ENCODE measurements at places on chromosomes 1 and 21.

GRCh38 chr1:157176591-157177121 is 38.5 kb upstream of the ETV3 start:
- no peak for DNase-seq

GRCh38 chr1:222416001-222416791 is 131.7 kb downstream of the HHIPL2 start:
- peak; percentile 11 for DNase-seq

DNA sequence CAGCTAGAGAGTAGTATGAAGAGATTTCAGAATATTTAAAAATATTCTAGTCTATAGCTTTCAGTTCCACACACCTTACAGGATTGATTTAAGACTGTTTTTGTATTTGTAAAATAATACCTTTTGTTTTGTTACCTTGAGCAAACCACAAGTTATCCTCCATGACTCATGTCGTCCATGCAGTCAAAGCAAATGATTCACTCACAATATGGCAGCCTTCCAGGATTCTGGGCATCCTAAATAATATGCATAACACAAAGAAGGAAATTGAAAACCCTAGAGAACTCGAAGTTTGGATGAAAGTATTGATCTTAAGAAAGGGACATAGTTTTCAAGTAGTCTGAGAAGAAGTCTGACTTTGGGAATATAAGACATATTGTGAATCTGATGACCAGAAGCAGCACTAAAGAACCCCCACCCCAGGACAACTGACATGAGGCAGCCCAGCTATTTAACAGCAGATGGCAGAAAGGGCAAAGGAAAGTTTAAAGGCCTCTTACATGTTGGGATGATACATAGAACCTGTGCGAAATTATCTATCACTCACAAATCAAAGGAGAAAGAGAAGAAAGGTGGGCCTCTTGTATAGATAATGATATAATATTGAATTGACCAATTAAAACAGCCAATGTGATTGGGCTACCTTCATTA is 857.9 kb downstream of the BRINP3 start:
- no peak for DNase-seq

DNA sequence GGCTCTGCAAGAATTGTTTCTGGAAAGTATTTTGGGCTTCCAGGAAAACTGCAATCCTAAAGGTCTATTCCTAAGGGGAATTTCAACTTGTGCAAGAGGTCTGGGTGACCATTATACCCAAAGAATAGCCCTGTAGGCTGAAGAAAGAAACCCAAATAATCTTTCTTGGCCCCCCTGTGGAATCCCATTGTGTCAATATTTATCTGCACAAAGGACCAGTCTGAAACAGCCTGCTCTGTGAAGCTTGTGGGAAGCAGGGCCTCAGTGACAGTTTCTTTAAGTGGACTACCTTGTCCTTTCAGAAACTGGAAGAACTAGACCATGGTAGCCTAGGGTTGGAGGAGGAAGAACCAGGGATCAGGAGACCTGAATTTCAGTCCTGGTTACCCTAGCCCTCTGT is 58.4 kb upstream of the HSD17B7 start:
- no peak for DNase-seq

DNA sequence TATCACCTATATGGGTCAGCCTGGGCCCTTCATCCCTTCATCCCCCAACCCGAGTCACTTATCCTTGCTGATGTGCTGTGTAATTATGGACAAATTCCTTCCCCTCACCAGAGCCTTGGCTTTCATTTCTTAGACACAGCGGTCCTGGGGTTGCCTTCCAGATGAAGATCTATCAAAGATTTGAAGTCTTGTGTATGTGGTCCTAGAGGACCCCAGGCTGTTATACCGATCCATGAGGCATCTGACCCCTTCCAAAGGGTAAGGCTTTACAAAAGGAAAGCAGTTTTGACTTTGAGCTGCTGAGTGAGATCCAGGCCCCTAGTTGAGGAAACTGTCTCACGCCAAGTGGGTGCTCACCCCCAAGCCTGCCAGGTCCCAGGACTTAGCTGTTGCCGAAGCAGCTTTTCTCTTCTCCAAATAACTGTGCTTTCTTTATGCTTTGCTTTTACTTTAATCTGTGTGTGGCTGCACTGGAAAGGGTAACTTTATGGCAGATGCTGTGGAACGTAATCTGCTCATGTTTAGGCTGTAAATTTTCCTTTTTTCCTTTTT is 37.6 kb downstream of the MAN1C1 start:
- no peak for DNase-seq

DNA sequence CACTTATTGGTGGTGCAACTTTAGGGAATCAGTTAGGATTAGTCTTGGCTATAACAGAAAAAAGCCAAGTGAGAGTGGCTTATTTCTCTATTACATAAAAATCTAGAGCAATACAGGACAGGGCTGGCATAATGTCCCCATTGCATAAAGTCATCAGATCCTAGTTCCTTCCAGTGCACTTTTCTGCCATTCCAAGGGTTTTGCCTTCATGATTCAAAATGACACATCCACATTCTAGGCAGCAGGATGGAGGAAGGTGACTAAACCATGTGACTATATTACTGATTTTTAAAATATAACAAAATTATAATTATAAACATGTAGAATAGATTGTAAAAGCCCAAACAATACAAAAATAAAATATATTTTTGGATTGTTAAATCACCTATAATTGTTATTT is 18.8 kb downstream of the JUN start:
- no peak for DNase-seq

DNA sequence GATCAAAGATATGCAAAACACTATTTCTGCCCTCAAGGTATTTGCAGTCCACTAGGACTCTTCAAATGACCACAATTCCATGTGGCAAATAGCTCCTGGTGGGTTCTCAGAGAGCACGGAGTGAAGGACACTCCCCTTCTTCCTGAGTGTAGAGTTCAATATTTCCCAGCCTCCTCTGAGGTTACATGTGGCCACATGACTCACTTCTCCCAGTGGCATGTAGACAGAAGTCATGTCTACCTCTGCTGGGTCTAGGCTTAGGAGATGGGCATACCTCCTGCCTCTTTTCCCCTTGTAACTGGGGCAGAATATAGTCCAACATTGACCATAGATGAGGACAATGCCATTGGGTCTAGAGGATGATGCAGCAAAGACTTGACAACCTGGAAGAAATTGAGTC is 191.4 kb downstream of the MIS18A start:
- DNase-seq = no peak

DNA sequence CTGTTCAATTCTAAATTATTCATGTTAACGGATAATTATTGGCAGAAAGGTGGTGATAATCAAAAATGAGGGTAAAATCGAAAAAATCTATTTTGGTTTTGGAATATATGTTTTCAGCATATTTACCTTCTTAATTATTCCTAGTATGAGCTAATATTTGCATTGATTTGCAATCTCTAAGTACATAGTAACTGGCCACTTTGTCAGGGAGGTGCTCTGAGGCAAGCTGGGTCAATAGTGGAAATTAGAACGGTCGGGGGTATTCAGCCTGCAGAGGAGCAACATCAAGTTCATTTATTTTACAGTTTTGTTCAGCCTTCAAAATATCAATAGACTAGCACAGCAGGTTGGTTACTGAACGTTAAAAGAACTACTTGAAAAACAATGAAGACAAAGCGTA is 1.8 kb downstream of the OTUD7B start:
- DNase-seq = no peak

DNA sequence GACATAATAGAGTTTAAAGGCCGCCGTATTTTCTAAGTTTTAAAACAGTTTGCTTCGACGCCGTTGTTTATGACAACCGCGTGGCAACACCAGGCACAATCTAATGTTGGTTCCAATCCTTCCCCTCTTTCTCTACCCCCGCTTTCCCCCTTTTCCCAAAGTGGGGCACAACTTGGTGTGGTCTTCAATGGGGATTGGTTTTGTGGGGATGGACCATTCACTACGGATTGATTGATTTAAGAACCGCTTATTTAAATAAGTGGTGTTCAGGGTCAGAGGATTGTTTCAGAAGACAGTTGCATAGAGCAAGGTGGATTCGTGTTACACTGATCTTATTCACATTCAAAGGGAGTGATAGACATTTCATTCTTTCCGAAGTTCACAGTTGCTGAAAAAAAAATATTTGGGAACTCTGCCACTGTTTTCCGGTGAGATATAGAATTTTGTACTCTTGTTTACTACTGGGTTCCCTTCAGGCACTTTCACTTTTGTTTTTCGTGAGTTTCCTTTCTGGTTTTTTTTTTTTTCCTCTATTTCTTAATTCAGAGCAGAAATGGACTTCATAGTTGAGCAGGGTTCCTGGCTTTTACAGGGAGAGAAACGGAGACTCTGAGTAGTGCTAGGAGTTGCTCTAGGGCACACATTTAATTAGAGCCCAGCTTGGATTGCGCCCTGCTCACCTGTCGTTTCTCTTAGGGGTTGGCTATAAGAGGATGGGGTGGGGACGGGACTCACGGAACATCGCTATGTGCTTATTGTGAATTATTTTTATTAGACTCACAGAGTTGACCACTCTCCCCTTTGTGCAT is 79.6 kb upstream of the AK4 start:
- DNase-seq = no peak

- DNase-seq = no peak
Measured at GRCh38 chr1:224266915-224267856, 62.8 kb downstream of the NVL start.

- DNase-seq = peak; percentile 73
Measured at GRCh38 chr1:109619576-109620400, at the start of the genes AMPD2 and GNAT2. Gene AMPD2, plus strand, starts transcription at chr1:109619837. Its CDS starts 1,339 bp downstream, at chr1:109621176. Gene GNAT2, minus strand, starts transcription at chr1:109619616. Its CDS starts 6,746 bp downstream, at chr1:109612870.

GRCh38 chr1:76585980-76586674 is 281.2 kb upstream of the ST6GALNAC5 start:
- DNase-seq = no peak

DNA sequence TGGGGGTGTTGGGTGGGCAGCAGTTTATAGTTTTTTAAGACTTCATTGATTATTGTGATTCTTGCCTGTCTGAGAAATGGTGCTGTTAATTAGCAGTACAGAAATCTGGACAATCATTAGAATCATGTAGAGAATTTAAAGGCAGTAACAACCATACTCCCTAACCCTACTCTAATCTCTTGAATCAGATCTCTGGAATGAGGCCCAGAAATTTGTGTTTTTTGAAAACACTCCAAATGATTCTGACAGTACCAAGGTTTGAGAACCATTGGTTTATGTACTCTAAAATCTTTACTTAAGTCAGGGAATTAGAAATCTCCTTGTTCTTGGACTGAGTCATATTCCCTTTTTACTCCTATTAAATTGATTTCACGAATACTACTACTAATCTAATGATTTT is 24.0 kb downstream of the FNBP1L start:
- DNase-seq = no peak

GRCh38 chr1:160961419-160961818 is 6.8 kb upstream of the ITLN2 start:
- DNase-seq = no peak

DNA sequence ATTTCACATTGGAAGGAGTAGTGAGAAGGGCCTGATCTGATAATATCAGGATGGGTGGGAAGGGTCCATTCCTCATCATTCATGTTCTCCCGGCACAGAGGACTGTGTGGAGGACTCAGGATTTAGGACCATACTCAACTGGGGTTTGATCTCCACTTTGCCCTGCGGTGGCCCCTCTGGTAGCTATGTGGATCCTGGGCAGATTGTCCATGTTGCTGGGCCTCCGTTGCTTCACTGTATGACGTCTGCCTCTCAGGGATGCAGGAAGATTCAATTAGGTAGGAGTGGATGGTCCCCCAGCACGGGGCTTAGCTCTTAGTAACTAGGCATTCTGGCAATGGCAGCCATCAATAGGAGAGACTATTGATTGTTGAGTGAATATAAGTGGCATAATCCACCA is 2.3 kb downstream of the ETS2 start:
- DNase-seq = no peak

- DNase-seq = no peak
Measured at GRCh38 chr1:246647513-246647912, 76.7 kb upstream of the SCCPDH start.

DNA sequence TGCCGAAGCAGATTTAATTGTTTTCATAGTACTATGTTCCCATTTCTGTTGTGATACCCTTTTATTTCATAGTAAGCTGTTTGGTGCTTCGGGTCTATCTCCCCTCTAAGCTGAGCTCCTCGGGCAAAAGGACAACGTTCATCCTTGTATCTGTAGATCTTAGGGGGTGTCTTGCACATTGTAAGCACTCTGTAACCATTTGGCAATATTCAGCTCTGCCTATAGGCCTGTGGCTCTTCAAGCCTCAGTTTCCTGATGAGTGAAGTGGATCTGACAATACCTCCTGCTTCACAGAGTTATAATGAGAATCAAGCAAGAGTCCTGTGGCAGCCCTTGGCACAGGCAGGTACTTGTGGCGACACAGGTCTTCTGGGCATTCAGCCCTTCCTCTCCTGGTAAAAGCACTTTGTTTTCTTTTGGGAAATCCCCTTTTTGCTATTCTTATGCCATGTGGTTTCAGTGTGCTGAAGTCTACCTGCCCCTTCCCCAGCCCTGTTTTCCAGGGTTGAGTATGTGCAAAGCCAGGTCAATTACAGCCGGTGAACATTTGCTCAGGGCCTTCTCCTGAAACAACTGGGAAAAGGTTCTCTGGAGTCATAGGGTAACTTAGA is 8.5 kb upstream of the EXO1 start:
- no peak for DNase-seq

GRCh38 chr1:155116113-155116764 is 11.4 kb upstream of the EFNA1 start:
- DNase-seq = no peak

DNA sequence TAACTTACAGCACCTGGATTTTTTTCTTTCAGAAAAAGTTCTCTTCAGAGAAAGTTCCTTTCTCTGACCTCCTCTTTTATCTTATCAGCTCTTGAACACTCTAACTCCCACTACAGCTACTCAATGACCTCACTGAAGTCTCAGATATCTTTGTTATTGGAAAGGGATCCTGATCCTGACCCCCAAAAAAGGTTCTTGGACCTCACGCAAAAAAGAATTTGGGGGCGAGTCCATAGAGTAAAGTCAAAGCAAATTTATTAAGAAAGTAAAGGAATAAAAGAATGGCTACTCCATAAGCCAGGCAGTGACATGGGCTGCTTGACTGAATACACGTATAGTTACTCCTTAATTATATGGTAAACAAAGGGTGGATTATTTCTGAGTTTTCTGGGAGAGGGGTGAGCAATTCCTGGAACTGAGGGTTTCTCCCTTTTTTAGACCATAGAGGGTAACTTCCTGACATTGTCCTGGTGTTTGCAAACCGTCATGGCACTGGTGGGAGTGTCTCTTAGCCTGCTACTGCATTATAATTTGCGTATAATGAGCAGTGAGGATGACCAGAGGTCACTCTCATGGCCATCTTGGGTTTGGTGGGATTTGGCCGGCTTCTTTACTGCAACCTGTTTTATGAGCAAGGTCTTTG is 44.2 kb downstream of the WDR64 start:
- no peak for DNase-seq
